ENCODE measurements at places on chromosomes 2 and 18.

- DNase-seq: no peak
These were observed 515 bp downstream of the TSHZ1 start for GRCh38 chr18:75211002-75211621.

DNA sequence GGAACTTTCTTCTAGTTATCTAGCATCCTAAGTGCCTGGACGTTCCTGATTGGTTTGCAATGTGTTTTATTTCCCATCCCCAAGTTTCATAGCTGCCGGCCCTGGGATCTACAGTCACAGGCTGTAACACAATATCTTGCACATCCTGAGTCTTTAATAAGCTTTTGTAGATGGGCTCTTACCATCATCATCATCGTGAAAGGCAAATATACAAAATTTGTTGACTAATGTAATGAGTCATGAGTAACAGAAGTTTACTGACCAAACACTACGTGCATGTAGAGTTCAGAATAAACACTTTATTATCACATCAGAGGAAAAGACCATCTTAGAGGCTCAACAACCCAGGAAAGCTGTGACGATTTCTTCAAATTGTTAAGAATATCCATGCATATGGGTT, 8.1 kb upstream of the TYMS start:
- DNase-seq: no peak

DNA sequence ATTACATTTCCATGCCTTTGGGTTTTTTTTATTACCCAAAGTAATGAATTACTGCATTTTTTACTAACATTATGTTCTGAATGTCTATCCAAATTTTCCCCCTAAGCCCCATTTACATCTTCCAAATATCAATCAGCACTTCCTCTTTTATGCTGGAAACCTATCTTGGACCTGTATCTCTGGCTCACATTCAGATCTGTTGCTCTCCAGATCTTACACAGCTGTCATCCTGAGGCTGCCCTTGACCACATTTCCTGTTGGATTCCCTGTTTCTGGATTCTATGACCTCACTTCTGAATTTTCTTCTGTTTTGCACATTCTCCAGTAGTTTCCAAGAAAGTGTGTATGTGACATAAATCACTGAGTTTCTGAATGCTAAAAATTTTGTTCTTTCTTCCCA, 146.7 kb downstream of the PDE1A start:
- DNase-seq: no peak

GRCh38 chr2:124877141-124877577, 852.1 kb downstream of the CNTNAP5 start:
- DNase-seq: no peak

GRCh38 chr2:47654790-47655562, 128.0 kb upstream of the MSH6 start:
- DNase-seq: no peak

- DNase-seq: no peak
These were observed 8.1 kb downstream of the TEX44 start for GRCh38 chr2:231600619-231601355.

DNA sequence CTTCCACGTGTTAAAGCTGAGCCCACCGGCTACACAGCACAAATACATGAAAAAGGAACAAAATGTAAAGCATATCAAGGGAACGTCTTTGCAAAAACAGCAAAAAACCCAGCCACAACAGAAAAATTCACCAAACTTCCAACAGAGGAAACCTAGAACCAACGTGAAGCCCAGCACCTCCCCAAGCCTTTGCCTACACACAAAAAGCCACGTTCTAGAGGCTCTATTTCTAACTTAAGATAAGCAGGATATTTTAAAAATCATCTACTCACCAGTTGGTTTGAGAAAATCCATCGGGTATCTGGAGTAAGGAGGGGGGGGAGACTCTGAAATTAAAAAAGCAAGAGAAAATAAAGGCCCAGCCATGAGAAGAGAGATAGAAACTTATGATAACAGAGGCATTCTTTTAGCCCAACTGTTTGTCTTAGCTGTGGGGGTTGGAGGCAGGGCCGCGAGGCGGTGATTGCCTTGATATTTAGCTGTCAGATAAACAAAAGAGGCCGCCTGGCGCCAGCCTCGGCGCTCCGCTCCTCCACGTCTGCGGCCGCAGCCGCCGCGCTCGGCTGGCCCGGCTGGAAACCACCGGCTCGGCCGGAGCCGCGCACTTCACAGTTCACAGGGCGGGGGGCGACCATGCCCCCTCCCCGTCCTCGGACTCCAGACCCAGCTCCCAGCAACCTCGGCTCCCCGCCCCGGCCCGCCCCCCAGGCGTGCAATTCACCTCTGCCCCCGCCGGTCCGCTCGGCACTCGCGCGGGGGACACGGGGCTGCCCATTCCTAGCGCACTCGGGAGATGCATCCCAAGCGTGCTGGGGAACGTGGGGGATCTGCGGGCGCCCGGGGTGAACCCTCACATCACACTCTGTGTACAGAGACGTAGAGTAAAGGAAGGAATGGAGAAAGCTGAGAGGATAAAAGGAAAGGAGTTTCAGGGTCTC, 2.4 kb downstream of the SMAD7 start:
- no peak for DNase-seq

- DNase-seq: no peak
These were observed 133.9 kb downstream of the OSR1 start for GRCh38 chr2:19224486-19224885.

DNA sequence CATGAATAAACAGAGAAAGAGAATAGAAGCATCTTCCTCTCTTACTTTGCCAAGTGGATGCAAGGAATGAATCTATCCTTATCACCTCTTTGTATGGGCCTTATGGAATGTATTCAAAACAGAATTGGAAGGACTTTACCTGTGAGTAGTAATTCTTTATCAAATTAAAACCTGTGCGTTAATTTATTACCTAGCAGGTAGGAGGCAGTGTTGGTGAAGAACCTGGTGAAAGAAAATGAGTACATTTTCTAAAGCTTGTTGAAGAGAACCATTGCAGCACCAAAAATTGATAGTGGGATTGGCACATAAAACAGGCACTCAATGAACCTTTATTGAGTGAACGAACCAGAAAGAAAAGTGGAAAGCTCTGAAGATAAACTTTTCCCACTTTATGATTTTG, 1302.1 kb upstream of the CELF4 start:
- DNase-seq: no peak

GRCh38 chr2:109151519-109151918, 22.5 kb downstream of the SH3RF3 start:
- DNase-seq: no peak
